ENCODE measurements at places on chromosomes 5 and 9.

DNA sequence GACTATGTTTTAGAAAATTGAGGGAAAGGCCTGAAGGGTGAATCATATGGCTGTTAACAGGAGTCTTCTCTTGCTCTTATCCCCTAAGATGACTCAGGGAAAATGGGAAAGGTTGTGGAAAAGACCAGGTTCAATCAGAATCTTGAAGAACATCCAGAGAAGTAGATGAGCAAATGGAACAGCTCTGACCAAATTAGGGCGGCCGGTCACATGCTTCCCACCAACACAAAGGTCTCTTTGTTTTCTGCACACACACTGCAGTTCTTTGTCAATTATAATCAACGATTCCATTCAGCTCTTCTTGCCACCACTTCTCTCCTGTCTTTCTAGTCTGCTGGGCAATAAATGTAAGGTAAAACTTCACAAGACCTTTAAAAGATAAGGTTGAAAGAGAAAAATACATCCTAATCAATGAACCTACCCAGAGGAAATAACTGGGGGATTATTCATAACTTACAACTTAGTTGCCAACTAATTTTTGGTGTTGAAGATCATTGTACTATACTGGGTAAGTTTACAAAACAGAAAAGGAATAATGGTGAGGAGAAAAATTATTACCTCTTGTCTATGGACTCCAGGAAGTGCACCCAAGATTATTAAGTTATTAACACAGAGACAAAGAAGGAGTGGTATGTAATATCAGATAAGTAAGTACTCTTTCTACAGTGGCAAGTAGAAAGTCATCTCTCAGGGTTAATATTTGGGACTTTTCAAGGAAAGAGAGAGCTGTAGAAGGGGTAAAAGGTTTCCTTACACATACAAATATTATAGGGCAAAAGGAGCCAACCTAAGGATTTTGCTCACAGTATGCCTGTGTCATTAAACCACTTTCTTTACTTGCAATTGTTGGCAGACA, 441.9 kb upstream of the PIK3R1 start:
- no peak for DNase-seq

DNA sequence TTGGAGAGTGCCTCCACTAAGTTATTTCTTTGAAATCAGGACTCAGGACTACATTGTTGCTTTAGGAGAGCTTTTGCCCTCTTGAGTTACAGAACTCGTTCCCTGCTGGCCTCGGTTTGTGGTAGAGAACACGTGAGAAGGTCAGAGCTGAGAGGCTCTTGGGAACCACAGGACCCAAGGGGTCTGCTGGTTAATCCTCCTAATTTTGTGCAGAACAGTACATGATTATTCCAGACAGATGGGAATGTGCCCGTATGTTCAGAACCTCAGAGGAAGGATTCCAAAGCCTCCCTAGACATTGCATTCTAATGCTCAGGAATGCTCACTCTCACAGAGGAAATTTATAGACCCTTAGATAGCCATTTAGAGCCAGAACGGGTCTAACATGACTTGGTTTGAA, 25.2 kb upstream of the BASP1 start:
- no peak for DNase-seq

DNA sequence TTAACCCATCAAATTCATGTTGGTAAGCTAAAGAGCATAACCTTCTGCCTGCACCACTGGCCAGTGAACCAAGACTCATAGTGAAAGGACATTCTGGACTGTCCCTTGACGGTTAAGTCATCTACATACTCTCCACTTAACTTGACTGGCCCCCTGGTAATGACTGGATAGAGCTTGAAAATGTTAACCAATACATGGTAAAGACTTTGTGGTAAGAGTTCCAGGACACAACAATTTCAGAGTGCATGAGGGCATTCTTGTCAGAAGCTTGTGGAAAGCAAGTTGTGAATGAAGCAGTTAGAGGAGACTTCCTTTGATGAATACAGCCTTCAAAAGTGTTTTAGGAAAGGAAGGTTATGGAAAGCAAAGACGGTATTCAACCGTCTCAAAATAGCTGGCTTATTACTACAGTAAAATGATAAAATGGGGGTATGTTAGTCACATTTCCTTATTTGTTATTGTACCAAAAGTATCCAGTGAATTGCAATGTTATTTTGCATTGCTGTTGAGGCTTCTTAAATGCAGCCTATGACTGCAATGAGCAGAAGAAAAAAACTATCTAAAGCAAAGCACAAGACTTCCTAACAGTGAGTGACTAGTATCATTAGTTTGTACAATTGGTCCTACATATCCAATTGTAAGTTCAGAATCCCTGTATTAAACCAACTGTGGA, 47.2 kb upstream of the DAB2 start:
- no peak for DNase-seq

GRCh38 chr9:84301851-84302250, 38.7 kb downstream of the SLC28A3 start:
- no peak for DNase-seq

GRCh38 chr5:1161108-1161832, 40.1 kb upstream of the SLC6A19 start:
- DNase-seq: no peak

DNA sequence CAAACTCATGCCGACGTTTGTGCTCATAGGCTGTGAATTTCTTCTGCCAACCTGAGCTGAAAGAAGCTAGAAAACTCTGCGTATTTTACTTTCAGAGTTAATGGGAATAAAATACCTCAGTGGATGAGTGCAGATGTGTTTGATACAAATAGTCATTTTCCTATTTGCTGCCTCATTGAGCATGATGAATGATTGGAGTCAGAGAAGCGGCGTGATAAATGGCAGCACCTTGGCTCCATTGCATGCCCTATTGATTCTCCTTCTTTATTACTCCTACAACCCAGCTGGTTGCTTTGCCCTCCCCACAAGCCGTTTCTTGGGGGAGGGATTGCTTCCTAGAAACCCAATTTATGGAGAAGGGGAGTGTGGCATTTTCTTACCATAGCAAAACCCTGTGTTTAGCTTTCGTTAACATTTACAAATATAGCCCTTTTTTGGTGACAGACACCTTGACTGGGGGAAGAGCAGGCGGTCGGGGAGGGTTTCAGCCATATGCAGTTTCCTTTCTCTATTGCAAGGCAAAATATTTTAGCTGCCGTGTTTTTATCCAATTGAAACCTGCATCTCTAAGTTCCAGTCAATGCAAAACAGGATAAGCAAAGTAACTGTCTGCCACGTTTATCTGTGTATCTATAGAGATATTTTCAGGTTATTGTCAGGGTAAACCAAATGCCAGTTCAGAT, 93.1 kb upstream of the TBCA start:
- DNase-seq: no peak

GRCh38 chr5:59598547-59598874, 295.0 kb downstream of the PDE4D start:
- no peak for DNase-seq

DNA sequence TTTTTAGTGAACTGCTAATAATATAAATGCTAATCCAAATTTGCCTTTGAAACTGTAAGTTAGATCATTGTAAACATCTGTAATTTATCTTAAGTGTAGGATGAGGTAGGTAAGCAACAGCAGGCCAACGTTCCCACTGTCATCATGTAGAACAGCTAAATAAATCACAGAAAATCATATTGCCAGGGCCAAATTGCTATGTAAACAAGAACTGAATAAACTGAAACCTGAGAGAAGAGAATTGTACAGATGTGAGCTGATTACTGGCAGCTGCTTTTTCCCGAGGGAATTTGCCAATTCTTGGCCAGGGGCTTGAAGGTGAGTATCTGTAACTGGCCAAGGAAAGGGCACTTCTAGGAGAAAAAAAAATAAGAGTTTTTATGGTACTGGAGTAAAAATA, 97.6 kb downstream of the CDH10 start:
- DNase-seq: no peak

DNA sequence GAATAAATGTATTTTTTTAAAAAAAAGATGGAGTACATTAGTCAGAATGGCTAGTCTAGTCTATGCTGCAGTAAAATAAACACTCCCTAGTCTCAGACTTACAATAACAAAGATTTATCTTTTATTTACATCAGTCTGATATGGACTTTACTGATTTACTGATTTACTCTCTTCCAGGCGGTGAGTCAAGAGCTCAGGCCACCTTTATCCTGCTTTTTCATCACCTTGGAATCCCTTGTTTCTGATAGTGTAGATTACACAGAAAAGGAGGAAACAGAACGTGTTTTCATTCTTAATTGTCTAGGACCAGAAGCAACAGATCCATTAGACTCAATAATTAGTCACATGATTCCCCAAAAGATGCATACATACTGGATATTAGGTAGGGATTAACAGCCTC, 290.1 kb upstream of the TRPC7 start:
- DNase-seq: no peak

GRCh38 chr5:1834022-1834551, 32.9 kb downstream of the NDUFS6 start:
- no peak for DNase-seq

DNA sequence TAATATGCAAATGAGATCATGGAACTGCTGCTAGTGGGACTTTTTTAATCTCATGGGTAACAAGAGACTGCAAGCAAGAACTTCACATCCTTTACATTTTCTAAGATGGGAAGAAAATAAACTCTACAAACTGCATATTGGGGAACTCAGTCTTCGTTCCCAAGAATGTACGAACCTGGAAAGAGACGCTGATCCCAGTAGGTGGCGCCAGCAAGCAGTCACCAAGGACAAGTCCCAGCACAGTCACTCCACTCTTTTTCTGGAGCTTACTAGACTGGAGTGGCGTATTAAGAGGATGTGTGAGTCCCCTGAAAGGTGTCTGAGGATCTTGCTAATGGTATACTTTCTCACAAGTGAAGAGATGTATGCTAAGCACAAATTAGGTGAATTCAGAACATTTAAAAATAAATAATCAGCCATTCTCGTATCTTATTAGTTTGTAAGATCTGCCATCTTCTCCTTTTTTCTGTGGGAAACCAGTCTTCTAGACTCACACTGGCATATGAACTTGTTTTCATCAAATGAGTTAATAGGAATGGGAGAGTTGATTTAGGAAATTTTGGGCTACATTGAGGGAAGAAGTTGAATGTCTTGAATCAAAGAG, 16.0 kb upstream of the PUM3 start:
- no peak for DNase-seq

DNA sequence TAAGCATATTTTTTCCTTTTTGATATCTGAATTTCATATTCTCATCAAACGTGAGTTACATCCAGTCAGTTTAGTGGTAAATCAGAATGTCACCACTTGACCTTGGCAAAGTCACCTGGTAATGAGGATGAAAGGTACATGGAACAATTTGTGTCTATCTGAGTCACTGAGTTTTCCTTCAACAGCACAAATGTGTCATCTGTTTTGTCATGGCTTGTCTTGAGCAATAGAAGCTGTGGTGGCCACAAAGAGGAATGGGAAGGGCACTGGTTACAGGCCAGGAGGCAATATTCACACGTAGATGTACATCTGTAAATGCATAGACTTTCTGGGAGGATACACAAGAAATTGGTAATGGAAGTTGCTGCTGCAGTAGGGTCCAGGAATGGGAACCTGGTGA, 8.4 kb upstream of the ZNF474 start:
- DNase-seq: no peak

DNA sequence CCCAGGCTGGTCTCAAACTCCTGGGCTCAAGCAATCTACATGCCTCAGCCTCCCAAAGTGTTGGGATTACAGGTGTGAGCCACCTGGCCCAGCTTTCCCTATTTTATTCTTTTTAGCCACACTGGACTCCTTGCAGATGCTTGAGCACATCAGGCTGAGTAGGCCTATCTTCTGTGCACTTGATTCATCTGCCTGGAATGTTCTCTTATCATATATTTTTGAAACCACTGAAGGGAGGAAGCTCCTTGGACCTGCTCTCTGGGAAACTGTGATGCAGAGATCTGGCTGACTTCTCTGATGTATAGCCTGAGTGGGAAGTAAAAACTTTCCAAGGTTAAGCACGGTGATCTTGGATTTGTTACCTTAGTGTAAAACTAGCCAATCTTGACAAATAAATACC, 6.5 kb upstream of the MAT2B start:
- no peak for DNase-seq

GRCh38 chr5:123496892-123497291, 15.1 kb upstream of the CSNK1G3 start:
- no peak for DNase-seq

GRCh38 chr9:129845373-129845772, 10.1 kb downstream of the USP20 start:
- no peak for DNase-seq

GRCh38 chr9:89659473-89659872, 54.7 kb downstream of the GADD45G start:
- DNase-seq: no peak

GRCh38 chr9:128011071-128011817, 30.5 kb upstream of the EEIG1 start:
- DNase-seq: no peak

GRCh38 chr9:18074041-18074440, 399.9 kb upstream of the ADAMTSL1 start:
- no peak for DNase-seq

GRCh38 chr9:92509050-92509449, 26.7 kb downstream of the ECM2 start:
- no peak for DNase-seq

- DNase-seq: no peak
Observed at GRCh38 chr5:107770051-107770450, 99.3 kb upstream of the EFNA5 start.

DNA sequence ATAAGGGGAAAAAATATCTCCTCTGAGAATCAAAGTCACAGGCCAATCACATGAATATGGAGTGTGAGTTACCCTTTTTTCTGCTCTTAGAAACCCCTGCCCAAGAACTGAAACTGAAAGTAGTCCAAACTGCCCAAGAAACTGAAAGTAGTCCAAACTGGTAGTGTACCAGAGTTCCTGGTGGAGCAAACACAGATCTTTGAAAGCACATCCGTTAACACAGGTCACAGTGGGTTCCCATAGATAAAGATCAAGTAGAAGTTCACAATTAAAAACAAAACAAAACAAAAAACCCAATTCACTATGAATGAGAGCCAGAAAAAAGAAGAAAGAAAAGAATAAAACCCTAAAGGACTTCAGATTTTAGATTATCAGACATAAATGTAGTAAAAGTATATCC, 332.4 kb upstream of the EFNA5 start:
- DNase-seq: no peak

DNA sequence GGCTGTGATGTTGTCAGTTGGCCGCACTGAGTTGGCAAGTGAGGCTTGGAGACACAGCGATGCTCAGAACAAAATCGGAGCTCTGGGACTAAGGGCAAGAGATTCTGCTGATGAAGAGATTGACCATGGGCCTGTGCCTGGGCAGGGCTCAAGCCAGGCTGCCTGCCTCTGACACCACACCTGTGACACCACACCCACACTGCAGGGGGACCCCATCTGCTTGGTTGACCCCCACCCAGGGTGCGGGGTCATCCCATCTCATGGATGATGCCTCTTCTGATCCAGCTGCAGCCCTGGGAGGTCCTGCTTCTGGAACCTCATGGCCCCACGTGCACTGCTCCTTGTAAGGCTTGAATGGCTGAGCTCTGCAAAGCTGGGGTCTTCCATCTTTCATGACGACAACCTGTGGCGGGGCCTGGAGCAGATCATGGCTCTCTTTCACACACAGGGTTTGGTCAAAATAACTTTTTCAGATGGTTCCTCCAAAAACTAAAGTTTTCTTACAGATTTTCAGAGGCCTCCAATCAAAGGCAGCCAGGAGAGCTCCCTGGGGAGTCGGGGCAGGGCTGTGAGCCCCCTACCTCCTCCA, 185.2 kb downstream of the GADD45G start:
- DNase-seq: no peak
